ENCODE measurements at places on chromosomes 5 and 9.
A peak's percentile ranks its signal among the peaks of the same experiment; 100 is the strongest.

DNA sequence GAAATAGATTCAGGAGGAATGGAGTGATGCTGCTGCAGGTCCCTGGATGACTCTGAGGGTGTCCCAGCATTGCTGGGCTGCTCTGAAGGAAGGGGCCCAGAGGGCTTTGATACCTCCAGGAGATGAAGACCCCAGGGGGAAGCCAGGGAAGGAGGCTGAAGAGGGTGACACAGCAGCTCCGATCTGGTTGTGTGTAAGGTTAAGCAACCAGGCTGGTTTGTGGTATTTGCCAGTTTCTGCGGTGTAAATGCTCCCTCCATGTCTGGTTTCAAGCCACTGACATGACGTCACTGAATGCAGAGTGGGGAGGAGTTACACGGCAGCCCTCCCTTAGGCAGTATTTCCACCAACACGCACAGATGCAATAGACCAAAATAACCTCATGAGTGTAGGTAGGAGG, 40.0 kb upstream of the ORM1 start:
- DNase-seq: no peak

DNA sequence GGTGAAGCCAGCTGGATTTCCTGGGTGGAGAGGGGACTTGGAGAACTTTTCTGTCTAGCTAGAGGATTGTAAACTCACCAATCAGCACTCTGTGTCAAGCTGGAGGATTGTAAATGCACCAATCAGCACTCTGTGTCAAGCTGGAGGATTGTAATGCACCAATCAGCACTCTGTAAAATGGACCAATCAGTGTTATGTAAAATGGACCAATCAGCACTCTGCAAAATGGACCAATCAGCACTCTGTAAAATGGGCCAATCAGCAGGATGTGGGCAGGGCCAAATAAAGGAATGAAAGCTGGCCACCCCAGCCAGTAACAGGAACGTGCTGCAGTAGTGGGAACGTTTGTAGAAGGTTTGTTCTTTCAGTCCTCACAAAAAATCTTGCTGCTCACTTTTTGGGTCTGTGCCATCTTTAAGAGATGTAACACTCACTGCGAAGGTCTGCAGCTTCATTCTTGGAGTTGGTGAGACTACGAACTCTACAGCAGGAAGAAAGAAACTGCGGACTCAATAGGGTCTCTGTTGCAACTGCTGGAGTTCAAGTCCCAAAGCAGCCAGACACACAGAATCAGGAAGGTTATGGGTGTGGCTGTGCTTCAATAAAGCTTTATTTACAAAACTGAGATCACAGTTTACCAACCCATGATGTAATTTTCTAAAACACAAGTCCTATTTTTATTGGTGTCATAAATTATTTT, 145.7 kb upstream of the ERCC6L2 start:
- DNase-seq: no peak

DNA sequence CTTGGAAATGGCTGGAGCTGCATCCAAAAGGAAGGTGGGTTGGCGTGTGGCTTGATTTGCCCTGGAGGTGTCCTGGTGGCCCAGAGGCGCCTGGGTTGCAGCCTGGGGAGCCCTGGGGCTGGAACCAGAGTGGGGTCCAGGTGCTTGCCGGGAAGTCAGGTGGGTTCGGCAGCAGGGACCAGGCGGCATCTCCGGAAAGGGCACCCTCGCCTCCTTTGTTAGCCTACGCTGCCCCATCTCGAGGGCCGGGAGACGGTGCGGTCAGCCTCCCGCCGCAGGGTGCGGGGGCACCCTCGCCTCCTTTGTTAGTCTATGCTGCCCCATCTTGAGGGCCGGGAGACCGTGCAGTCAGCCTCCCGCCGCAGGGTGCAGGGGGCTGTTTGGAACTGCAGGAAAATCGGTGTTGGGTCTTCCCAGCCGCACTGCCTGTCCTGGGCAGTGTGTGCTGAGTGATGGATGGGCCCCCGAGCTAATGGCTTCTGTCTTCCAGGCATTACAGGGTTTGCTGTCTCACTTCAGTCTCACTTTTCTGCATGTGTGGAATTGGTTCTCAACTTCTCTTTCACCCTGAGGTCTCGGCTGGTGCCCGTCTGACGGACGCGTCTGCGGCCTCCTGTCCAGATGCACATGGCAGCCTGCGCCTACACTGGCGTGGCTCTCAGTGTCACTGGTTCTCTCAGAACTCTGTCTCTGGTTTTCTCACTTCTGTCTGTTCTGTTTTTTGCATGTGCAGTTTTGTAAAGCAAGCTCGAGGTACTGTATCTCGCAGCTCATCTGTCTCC, 139.0 kb downstream of the CACNA1B start:
- DNase-seq: no peak

- no peak for DNase-seq
These were observed 277.4 kb downstream of the AOPEP start for GRCh38 chr9:95003689-95004410.

DNA sequence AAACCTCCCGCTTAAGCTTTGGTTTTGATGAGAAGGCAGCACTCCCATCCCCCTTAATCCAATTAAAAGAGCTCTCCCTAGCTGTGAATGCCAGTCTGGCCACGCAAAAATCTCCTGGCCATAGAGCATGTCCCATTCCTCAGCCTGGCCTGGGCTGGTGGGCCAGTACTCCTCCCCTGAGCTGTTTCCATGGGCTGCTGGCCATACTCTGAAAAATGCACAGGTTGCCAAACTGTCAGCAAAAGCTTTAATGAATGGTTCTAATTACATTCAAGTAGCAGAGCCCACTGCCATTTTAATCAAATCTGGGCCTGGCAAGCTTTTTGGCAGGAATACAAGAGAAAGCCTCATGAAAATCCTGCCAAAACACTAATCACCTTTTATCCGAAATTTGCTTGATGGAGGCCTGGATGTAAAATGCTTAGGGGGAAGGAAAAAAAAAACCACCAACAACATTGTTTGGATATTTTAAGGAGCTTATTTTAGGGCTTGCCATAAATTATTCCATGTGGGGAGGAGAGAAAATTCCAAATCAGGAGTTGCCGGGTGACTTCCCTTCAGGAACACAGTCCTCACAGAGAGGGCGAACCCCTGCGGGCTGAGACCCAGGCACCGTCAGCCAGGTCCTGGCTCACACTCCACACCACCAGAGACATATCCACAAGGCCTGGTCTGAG, 243.3 kb downstream of the SEC61B start:
- no peak for DNase-seq

- DNase-seq: peak; percentile 23
These were observed 423.6 kb downstream of the CDK5RAP2 start for GRCh38 chr9:120156376-120156775.

DNA sequence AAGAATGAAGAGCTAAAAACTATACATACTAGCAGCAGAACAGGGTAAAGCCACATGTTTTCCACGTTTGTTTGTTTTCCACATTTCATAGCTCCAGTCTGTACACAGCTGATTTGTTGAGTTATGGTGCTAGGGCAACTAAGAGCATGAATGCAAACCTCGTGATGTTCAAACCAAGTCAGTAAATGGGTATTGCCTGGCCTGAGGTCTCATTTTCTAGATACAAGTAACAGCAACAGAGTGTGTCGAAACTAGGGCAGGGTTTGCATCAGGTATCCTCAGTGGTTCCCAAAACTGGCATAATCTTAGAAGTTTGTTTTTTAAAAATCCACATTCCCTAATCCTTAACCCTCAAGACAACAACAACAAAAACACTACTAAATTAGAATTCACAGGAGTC, 89.3 kb downstream of the CEMIP2 start:
- DNase-seq: no peak

GRCh38 chr5:10563110-10563944, 543 bp upstream of the ANKRD33B start:
- peak; percentile 51 for DNase-seq

DNA sequence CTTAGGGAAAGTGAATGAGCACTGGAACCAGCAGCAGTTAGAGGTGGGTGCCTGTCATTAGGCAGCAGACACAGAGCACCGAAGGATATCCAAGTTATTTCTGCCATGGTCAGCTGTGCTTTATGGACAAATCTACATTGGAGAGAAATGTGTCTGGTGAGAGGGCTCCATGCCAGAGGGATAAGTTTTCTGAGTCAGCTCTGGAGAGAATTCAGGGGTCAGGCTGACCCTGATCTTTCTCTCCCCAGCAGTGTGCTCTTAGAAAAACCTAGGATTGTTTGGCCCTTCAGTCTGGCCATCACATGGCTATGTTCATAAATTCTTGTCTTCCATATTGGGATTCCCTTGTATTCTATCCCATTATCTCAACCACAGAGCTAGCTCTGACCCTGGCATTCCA, 8.9 kb upstream of the IL17B start:
- DNase-seq: no peak

- no peak for DNase-seq
These were observed 673.4 kb downstream of the KCTD16 start for GRCh38 chr5:144844086-144844485.

DNA sequence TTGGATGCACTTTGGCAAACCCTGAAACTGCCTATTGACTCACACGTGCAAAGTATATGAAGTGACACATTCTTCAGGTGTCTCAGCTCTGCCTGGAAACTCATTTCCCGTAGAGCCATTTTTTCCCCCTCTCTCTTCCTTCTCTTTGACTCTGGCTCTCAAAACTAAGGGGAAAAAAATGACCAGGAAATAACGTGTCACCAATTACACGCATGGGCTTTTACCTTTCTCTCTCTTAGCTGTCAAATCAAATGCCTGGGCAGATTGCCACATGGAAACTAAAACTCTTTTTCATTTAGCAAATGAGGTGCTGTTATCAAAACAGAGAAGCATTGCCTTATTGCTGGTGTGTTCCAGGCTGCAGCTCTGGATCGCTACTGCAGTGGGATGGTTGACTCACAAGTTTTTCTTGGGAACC, 18.3 kb upstream of the IFNK start:
- no peak for DNase-seq

DNA sequence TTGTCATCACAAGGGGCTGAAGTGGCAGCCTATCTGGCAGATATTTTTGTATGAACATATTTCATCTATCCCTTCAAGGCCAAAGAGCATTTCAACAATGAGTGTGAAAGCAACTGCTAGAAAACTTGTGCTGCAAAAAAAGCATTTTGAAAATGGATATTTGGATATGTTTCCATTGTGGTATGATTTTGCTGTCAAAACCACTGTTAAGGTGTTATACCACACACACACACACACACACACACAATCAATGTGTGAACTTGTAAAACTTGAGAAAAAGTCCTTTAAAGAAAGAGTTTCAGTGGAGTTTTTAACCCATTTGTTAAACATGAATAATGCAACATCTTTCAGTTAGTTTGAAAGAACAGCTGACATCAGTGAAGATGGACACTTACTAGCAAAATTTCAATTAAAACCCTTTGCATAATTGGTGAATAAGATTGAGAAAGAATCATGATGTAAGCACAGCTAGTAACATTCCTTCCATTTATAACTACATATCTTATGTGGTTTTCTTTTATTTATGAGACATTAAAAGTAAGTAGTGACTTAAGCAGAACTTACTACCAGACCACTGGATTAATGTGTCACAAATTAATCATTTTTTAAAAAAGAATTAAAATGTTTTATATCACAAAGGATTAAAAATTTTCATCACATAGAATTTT, 182.6 kb upstream of the GNA14 start:
- DNase-seq: no peak

GRCh38 chr5:173472784-173473278, 143.6 kb downstream of the BOD1 start:
- DNase-seq: no peak

GRCh38 chr5:127785098-127785927, 82.1 kb downstream of the CCDC192 start:
- no peak for DNase-seq

- no peak for DNase-seq
These were observed 139.1 kb upstream of the PPP2R2B start for GRCh38 chr5:147017621-147018020.

DNA sequence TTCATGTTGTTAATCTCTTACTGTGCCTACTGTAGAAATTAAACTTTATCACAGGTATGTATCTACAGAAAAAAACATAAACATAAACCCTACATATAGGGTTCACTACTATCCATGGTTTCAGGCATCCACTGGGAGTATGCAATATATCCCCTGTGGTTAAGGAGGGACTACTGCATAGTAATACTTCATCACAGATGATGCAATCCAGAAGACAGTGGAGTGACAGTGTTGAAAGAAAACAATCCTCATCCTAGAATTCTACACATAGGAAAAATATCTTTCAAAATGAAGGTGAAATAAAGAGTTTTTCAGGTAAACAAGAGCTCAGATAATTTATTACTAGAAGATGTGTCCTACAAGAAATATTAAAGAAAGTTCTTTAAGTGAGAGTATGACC, 105.9 kb downstream of the HOMER1 start:
- DNase-seq: no peak

- no peak for DNase-seq
These were observed 337.0 kb downstream of the TRPM3 start for GRCh38 chr9:70784456-70784855.

DNA sequence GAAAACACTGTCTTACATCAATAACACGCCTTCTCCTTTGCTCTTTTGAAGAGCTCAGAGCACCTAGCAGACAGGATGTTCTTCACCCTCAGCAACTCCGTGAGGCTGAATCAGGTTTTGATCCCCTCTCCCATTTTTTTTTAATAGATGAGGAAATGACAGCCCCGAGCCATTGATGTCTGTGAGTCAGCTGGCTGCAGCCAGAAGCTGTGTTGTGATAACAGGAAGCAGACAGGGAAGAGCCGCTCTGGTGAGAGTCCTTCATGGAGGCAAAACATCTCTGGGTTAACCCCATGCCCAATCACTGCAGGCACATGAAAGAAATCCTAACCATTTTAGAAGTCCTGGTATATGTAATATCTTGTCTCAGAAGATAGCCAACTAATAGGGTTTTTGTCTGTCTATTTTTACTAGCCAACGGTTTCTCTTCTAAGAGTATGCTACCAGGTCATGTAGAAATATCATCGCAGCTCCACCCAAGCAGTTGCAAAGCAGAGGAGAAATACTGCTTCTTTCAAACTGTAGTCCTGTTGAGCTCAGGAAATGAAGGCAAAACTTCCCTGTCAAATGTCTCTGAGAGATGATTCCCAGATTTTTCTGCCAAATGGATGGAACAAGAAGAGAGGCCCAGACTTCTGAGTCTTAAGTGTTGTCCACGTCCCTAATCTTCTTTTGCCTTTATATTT, 568.9 kb downstream of the CCDC171 start:
- DNase-seq: no peak

DNA sequence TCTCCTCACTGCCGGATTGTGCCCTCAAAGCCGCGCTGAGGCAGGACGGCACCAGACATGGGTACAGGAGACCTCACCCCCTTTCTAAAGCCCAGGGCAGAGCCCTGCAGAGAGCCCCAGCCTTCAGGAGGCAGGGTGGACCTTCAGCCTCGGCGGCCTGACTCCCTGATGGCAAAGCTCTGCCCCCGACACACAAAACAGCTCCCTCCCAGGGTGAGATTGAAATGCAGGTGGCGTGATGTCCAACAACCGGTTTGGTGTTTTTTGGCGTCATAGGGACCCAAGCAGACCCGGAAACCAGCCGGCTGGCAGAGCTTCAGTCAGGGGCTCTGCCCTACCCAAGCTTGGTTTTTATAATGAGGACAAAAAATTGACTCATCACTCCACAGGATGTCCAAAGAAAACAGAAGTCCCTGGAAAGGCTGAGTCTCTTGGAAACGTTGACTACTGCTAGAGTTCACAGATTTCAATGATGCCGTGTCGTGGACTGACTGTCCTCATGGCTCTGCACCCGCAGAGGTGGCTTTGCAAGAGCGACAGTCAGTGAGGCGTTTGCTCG, 275.2 kb upstream of the IRX1 start:
- DNase-seq: no peak
